Effector CD4-positive, alpha-beta T cell (primary cell): ENCODE measurements at places on chromosomes 1 and 21.

GRCh38 chr21:46636550-46637285, 1.2 kb downstream of the PRMT2 start:
- no peak for DNase-seq

- DNase-seq = no peak
Measured at GRCh38 chr1:21338573-21339355, 48.5 kb upstream of the ECE1 start.

GRCh38 chr1:216222288-216222687, 201.0 kb downstream of the USH2A start:
- no peak for DNase-seq

- no peak for DNase-seq
Measured at GRCh38 chr1:177983077-177983476, 13.2 kb upstream of the SEC16B start.

DNA sequence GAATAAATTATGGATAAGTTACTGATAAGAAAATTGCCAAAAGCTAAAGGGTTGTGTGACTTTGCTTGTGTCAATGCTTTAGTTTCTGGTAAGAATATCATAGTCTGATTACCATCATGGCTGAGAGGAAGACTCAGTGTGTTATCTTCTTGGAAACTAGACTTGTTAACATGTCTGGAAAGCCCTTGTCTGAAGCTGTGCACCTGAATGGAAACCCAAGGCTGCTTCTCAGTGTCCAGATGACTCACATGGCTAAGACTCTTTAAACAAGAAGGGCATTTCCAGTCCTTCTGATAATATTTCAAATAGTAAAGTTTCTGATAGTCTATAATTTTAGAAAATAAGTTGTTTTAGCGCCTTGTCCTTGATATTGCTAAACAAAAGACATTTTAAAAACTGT, 1092.7 kb downstream of the PLA2G4A start:
- DNase-seq = no peak
